Stimulated activated CD4-positive, alpha-beta T cell treated with anti-CD3 and anti-CD28 coated beads, Interleukin-2, amount 100 ng/mL, for 24 hours (primary cell): ENCODE measurements at places on chromosomes 2 and 18.

DNA sequence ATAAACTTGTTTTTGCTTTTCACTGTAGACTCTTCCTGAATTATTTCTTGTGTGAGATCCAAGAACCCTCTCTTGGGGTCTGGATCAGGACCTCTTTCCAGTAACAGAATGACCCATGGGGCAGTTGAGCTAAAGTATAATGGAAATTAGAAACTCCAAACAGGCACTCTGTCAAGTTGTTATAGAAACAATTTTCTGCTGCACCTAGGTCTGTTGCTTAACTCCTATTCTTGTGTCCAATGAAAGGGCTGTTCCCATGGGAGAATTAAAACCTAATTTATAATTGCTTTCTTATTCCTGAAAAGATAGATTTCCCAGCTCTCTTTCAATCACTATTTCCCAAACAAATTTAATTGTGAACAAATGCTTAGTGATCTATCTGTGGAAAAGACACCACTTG lies 1341.3 kb upstream of the PIK3C3 start:
- DNase-seq, result no peak

DNA sequence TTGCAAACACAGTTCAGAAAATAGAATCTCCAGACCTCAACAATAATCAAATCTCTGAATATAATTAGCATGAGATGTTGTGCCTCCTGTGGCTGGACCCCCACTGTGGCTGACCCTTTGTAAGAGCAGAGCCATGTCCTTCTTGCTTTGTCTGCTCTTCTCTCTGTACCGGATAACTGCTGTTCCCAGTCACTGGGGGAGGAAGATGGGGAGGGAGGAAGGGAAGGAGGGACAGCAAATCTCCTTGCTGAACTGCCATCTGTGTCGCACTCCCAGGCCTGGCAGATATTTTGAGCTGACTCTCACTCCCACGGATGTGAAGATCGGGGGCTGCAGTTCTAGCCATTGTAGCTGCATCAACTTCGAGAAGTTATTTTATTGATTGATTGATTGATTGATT lies 319.0 kb upstream of the CXCR4 start:
- no peak for DNase-seq

DNA sequence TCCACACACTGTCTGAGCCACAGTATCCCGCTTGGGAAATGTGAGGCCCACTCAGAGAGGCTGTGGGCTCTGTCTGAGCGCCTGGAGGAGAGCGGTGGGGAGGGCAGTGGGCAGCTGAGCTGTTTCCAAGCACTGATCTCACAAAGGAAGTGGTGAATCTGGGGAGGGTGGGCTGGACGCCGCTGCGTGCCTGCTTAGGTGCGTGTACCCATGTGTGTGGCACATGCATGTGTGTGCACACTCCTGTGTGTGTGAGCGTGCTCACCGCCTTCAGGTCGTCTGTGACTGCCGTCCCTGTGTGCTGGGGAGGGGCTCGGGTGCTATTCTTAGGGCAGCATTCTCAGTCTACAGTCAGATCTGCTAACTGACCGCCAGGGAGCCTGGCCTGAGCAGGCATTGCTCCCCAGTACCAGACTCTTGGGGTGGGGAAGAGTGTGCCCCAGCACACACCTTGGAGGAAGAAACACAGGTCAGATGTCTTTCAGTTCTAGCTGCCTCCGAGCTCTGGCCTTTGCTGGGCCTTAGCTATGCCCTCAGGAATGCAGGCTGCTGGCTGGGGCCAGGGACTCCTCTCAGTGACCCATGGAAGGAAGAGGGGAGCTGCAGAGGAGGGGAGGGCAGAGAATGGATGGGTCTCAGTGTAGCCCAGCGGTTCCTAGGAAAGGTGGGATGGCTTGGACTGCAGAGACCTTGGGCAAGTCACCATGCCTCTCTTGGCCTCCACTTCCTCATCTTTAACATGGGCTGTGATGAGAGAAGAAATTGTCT lies 31.4 kb downstream of the KCNIP3 start:
- no peak for DNase-seq

DNA sequence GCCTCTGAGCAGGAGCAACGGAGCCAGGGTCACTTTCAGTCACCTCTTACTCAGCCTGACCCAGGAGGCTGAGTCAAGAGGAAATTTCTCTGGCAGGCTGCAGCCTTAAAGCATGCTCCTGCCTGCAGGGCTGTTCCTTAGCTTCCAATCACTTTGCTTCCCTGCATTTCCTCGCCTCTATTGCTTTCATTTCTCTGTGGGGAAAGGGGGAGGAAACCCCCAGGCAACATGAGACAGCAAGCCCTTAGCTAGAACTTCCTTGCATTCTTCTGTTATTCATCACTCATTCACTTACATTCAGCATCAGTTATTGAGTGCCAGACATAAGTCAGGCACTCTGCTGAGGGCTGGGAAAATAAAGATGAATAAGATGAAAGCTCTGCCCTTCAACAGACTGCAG lies 13.0 kb downstream of the XDH start:
- DNase-seq, result no peak

DNA sequence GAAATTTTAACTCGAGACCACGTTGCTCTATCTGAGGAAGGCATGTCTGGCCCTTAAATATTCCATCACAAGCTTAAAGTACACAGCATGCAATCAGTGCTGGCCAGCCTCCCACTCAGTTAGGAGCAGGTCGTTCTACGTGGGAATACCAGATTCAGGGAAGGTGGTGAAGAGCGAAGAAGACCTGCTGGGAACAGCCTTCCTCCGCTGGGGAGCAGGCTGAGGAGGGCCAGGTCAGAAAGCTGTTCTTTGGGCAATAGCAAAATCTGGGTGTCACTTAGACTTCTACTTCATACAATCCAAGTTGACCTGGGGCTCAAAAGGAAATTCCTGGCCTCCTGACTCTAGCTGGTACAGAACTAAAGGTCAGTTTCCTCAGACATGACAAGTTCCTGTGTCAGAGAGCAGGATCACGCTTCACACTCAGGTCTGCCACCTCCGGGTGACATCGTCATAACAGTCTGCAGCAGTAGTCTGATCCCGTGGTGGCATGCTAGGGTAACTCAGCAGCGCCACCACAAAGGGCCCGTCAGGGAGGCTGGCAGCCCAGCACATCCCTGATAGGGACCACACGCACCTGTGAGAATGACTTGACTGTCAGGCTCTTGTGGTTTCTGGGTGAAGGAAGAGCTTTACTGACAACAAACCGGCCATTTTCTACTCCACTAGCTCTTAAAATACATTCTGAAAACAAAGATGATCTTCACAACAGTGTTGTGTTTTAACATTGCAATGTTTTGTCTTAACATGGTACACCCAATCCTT lies 35.2 kb upstream of the NAPG start:
- peak; percentile 60 for DNase-seq
